ENCODE measurements at places on chromosomes 2 and 18. TPM values are rescaled to one million over a fixed set of nuclear protein-coding genes. Genes with fewer than 3 reads are reported as not detected.

POTEJ gene
- total RNA-seq = not detected

EVX2 gene
- not detected for total RNA-seq

NEU4 gene
- not detected for total RNA-seq

GALM gene
- total RNA-seq = 14.4 TPM

RAB27B gene
- total RNA-seq = 0.16 TPM

SERPINB2 gene
- not detected for total RNA-seq

- DNase-seq = no peak
Observed at GRCh38 chr2:24457696-24458386, 33.2 kb upstream of the NCOA1 start.

- DNase-seq = no peak
Observed at GRCh38 chr2:126913329-126913728, 14.6 kb downstream of the TEX51 start.

- no peak for DNase-seq
Observed at GRCh38 chr2:63038034-63038433, 12.6 kb upstream of the OTX1 start.

DNA sequence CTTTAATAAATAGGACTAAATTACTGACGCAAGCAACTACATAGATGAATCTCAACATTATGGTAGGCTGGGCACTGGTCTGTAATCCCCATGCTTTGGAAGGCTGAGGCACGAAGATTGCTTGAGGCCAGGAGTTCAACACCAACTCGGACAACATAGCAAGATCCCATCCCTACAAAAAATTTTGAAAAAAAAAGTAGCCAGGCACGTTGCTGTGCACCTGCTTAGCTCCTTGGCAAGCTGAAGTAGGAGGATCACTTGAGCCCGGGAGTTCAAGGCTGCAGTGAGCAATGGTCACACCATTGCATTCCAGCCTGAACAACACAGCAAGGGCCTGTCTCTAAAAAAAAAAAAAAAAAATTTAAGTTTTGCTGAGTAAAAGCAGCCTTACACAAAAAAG, 43.4 kb upstream of the VIT start:
- DNase-seq = no peak

DNA sequence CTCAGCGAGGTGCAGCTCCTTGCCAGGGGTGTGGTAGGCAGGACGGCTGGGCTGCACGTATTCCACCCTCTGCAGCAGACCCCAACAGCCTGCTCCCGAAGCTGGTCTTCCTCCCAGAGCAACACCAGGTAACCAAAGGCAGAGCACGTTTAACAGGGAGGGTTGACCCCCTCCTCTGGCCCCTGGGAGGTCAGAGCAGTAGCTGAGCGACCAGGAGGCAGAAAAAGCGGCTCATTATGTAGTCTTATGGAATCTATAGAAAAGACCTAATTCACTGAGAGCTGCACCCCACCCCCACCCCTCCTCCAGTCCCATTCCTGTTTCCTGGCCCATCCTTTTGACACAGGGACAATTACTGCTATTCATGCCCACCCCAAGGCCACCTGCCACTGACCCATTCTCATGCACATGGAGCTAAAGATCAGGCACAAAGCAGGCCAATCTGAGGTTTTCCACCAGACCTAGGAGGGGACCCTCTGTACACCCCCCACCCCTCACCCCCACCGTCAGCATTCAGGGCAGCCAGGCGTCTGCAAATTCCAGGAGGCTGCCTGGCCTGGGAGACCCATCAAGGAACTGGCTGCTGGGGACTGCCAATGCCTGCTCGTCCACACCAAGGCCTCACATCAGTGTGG, 60.9 kb upstream of the FZD7 start:
- DNase-seq = no peak

DNA sequence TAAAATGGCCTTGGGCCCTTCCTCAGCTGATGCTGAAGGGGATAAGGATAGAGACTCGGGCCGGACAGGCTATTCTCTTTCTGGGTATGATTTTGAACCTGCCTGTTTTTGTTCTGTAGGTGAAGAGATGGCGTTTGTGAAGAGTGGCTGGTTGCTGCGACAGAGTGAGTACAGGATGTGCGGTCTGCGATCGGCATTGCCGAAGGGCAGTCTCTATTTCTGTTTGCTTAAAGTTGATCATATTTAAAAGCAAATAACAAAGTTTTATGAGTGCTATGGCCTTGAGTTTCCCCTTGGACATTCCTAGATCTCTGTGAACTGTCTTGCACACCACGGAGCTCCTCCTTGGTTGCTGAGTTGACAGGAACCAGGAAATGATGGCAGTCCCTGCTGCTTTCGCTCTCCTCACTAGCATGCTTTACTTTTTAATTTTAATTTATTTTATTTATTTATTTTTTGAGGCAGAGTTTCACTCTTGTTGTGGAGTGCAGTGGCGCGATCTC, 15.7 kb downstream of the PLEKHB2 start:
- no peak for DNase-seq

DNA sequence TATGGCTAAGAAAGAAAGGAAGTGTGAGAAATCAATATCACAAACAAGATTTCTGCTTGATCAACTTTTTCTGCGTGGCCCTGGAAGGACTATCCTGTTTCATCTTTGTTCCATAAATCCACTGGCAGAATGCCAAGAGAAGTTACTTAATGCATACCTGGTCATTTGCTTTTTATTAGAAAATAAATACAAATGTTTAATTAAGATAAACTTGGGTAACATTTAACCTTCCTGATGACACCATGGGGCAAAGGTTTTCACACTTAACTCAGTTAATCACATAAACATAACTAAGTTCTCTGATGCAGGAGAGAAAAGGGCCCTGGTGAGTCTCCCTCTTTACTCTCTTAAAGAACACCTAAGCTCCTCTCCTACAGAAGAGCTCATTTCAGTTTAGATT, 203.3 kb downstream of the AFF3 start:
- DNase-seq = no peak

Data from left ventricle myocardium inferior (tissue), 1 donor.